Activated CD8-positive, alpha-beta T cell treated with anti-CD3 and anti-CD28 coated beads, Interleukin-2, amount 10 ng/mL, durations not matched to agents 7 days and 5 days (primary cell): ENCODE measurements at places on chromosomes 1 and 21.

DNA sequence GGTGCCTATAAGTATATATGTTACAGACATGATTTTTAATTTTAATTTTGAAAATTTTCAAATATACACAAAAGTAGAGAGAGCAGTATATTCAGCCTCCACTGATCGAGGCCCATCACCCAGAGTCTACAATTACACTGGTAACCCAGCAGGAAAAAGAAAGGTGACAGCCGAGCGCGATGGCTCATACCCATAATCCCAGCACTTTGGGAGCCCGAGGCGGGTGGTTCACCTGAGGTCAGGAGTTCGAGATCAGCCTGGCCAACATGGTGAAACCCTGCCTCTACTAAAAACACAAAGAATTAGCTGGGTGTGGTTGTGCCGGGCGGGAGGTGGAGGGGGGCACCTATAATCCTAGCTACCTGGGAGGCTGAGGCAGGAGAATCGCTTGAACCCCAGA is 1.4 kb downstream of the YBEY start:
- H3K27ac ChIP-seq: no peak overlapping the region
- H3K27me3 ChIP-seq: no peaks in the 10 kb centered on the region
- H3K36me3 ChIP-seq: peaks cover 53% of the 10 kb centered on the region
- H3K4me1 ChIP-seq: peaks cover 59% of the 10 kb centered on the region
- DNase-seq: no peak

DNA sequence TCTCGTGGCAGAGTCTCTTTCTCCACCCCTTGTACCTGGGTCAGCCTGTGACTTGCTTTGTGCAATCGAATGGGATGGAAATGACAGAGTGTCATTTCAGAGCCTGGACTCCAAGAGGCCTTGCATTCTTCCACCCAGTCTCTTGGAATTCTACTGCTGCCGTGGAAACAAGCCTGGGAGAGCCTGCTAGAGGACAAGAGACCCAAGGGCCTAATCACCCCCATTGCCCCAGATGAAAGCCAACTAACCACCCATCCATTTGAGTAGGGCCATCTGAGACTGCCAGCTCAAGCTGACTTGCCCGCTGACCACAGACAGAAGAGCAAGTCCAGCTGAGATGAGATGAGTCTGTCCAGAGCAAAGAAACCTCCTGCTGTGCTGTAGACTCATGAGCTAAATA is 201.6 kb downstream of the PTPRU start:
- no peaks in the 10 kb centered on the region for H3K36me3 ChIP-seq
- H3K4me3 ChIP-seq: no peak overlapping the region
- H3K27me3 ChIP-seq: peaks cover 5% of the 10 kb centered on the region
- no peaks in the 10 kb centered on the region for H3K4me1 ChIP-seq
- H3K27ac ChIP-seq: no peak overlapping the region
- DNase-seq: no peak

GRCh38 chr1:111204201-111204982 is 3.9 kb upstream of the DENND2D start:
- peaks cover 22% of the 10 kb centered on the region for H3K36me3 ChIP-seq
- peak; percentile 79 for DNase-seq

DNA sequence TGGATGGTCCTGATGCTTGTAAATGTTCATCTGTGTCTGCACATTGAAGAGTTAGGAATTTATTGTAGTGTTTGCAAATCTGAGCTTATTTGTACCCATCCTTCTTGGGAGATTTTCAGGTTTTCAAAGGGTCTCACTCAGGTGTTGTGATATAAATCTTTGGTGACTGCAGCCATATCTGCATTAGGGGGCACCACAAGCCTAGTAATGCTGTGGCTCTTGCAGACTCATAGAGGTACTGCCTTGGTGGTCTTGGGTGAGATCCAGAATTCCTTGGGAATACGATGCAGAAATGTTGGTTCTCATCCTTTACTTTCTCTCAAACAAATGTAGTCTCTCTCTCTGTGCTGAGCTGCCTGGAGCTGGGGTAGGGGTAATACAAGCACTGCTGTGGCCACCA is 405.9 kb downstream of the TTLL7 start:
- no peak for DNase-seq
- no peaks in the 10 kb centered on the region for H3K36me3 ChIP-seq

DNA sequence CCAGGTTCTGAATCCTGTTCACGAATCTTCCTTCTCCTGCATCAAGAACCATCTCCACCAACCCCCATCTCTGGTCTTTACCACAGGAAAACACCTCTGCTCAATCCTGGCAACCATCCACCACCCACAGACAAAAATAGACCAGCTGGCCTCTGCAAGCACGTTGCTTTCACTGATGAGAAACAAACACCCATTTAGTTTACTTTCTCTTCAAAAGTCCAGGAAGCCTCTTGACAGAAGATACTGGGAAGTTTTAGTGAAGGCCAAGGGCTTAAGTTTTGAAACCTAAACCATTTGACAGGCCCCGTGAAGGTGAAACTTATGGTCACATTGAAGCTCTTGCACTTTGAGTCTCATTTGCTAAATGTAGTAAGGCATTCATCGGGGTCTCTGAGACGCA is 122.6 kb upstream of the PPP2R5A start:
- no peaks in the 10 kb centered on the region for H3K36me3 ChIP-seq
- H3K4me1 ChIP-seq: peaks cover 32% of the 10 kb centered on the region
- no peaks in the 10 kb centered on the region for H3K27me3 ChIP-seq

GRCh38 chr1:81799939-81800694 is 617 bp upstream of the ADGRL2 start:
- H3K36me3 ChIP-seq: no peaks in the 10 kb centered on the region
- peaks cover 48% of the 10 kb centered on the region for H3K27me3 ChIP-seq
- H3K4me1 ChIP-seq: peaks cover 5% of the 10 kb centered on the region
- DNase-seq: no peak
- no peak overlapping the region for H3K27ac ChIP-seq

- DNase-seq: no peak
- H3K4me3 ChIP-seq: no peak overlapping the region
- H3K27me3 ChIP-seq: no peaks in the 10 kb centered on the region
- H3K4me1 ChIP-seq: no peaks in the 10 kb centered on the region
- no peak overlapping the region for H3K27ac ChIP-seq
Observed at GRCh38 chr1:194584052-194584451, 1397.6 kb upstream of the B3GALT2 start.

DNA sequence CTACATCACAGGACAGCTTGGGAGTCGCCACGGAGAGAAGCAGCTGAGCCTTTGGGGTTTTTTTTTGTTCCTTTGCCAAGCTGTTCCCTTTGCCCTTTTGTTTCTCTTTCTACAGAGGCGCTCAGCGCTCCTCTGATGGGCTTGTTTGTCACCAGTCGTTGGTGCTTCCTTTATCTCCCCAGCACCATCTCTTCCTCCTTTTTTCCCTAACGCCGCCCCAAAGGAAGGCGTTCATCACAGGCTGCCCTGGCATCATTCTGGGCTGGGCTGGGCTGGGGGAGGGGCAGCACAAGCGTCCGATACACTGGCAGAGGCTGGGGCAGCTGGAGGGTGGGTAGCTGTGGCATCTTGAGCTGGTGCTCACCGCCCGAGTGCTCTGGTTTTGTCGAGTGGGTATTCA is 10.5 kb downstream of the IGSF21 start:
- peaks cover 12% of the 10 kb centered on the region for H3K27me3 ChIP-seq
- H3K4me1 ChIP-seq: no peaks in the 10 kb centered on the region
- DNase-seq: no peak
- H3K36me3 ChIP-seq: no peaks in the 10 kb centered on the region

DNA sequence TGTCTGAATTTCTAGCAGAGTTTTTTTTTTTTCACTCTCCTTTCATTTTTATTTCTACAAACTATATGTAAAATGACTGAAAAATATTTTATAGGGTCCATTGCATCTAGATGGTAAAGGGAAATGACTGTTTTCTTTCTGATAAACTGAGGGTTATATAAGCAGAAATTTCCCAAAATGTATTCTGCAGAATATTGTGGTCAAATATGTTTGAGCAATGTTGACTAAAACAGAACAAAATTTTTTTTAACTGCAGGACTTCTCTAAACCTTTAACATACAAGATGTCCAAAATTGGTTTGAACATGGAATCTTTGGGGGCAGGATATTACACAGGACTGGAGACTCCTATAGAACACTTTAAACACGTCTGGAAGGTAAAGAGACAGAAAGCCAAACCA is 190.5 kb downstream of the TOMM20 start:
- H3K27me3 ChIP-seq: no peaks in the 10 kb centered on the region
- H3K36me3 ChIP-seq: no peaks in the 10 kb centered on the region
- peaks cover 13% of the 10 kb centered on the region for H3K4me1 ChIP-seq
- DNase-seq: no peak
- no peak overlapping the region for H3K4me3 ChIP-seq

DNA sequence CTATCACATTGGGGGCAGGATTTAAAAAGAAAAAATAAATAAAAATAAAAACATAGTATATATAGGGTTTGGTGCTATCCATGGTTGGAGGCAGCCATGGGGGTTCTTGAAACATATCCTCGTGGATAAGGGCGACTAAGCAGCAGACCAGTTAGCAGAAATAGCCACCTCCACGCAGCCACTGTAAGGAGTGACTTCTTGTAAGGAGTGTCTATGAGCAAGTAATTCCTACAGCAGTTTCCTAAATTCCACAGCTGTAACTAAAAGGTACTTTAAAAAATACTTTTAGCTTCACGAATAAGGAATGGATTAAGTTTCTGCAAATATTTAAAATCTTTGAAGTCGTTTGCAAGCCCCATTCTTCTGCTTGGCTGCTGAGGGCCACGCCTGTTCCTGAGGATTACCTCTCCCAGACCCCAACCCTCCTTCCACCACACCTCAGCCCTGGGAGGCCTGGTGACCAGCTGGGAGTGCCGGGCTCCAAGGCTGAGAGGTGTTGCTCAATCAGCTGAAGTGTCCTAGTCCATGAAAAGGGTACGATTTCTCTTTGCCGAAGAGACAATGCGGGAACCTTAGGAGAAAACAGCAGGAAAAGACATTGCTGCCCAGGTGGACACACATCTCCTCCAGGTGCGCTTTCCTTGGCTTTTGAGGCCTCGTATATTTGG is 115.3 kb downstream of the ADSS2 start:
- no peak overlapping the region for H3K27ac ChIP-seq
- H3K36me3 ChIP-seq: no peaks in the 10 kb centered on the region
- no peak for DNase-seq

GRCh38 chr1:225644666-225645065 is 8.3 kb downstream of the ENAH start:
- no peak overlapping the region for H3K4me3 ChIP-seq
- no peak overlapping the region for H3K27ac ChIP-seq
- DNase-seq: no peak
- H3K36me3 ChIP-seq: no peaks in the 10 kb centered on the region

GRCh38 chr1:227191607-227192006 is 126.7 kb downstream of the CDC42BPA start:
- no peaks in the 10 kb centered on the region for H3K36me3 ChIP-seq
- no peak overlapping the region for H3K27ac ChIP-seq
- H3K27me3 ChIP-seq: peaks cover 13% of the 10 kb centered on the region

DNA sequence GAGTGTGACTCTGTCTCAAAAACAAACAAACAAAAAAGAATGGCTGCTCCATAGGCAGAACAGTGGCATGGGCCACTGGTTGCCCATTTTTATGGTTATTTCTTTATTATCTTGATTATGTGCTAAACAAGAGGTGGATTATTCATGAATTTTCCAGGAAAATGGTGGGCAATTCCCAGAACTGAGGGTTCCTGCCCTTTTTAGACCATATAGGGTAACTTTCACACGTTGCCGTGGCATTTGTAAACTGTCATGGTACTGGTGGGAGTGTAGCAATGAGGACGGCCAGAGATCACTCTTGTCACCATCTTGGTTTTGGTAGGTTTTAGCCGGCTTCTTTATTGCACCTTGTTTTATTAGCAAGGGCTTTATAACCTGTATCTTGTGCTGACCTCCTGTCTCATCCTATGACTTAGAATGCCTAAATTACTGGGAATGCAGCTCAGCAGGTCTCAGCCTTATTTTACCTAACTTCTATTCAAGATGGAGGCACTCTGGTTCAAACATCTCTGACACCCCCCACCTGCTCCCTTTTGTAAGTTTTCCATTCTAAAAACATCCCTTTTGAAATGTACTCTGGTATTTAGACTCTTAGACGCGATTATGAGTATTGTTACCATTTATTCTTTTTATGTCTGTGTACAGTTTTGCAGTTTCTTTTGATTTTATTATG is 57.1 kb downstream of the RAVER2 start:
- no peak for DNase-seq
- H3K27me3 ChIP-seq: no peaks in the 10 kb centered on the region
- H3K4me1 ChIP-seq: no peaks in the 10 kb centered on the region
- no peak overlapping the region for H3K27ac ChIP-seq
- H3K36me3 ChIP-seq: no peaks in the 10 kb centered on the region
- no peak overlapping the region for H3K4me3 ChIP-seq

GRCh38 chr1:21451212-21451611 is 11.3 kb downstream of the NBPF3 start:
- H3K27ac ChIP-seq: no peak overlapping the region
- peaks cover 28% of the 10 kb centered on the region for H3K4me1 ChIP-seq
- H3K36me3 ChIP-seq: no peaks in the 10 kb centered on the region

- no peaks in the 10 kb centered on the region for H3K36me3 ChIP-seq
- H3K27me3 ChIP-seq: peaks cover 7% of the 10 kb centered on the region
- no peak overlapping the region for H3K4me3 ChIP-seq
- no peak for DNase-seq
- no peaks in the 10 kb centered on the region for H3K4me1 ChIP-seq
- no peak overlapping the region for H3K27ac ChIP-seq
Observed at GRCh38 chr21:16193496-16194094, 463.8 kb downstream of the USP25 start.

DNA sequence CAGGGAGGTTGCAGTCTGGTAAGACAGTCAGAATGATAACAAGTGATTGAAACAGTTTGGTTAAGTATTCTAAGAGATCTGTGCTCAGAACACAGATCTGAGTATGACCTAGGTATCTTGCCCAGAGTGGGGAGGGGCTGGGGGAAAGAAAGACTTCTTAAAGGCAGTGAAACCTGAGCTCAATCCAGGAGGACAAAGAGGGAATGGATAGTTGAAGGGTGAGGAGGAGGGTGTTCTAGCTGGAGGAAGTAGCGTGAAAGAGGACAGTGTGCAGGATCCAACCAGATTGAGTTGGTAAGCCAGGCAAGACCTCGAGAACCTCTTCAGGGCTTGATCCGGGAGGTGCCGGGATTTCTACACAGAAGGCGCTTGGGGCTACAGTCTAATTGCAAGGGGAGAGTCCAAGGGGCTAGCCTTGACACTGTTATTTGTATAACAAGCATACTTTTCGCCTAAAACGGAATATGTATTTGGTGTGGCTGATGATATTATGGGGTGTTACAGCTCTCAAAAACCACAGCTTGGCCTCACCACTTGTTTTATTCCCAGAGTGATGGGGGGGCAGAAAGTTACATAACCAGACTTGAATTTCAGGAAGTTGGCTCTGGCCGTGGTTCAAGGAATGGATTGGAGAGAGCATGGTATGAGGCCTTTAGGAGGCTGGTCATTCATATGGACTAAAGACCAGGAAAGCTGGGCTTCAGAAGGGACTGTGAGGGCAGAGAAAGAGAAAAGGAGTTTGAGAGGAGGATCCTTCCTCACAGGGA is 19.1 kb downstream of the RCSD1 start:
- H3K27me3 ChIP-seq: no peaks in the 10 kb centered on the region
- H3K27ac ChIP-seq: peak overlapping the region; percentile 87
- H3K4me3 ChIP-seq: no peak overlapping the region
- peaks cover 66% of the 10 kb centered on the region for H3K36me3 ChIP-seq
- peaks cover 72% of the 10 kb centered on the region for H3K4me1 ChIP-seq

GRCh38 chr1:221149555-221150075 is 270.4 kb downstream of the HLX start:
- no peaks in the 10 kb centered on the region for H3K4me1 ChIP-seq
- H3K27me3 ChIP-seq: no peaks in the 10 kb centered on the region
- no peaks in the 10 kb centered on the region for H3K36me3 ChIP-seq
- DNase-seq: no peak
- no peak overlapping the region for H3K27ac ChIP-seq
